Testis (tissue), 5 donors: ENCODE measurements at places on chromosomes 4 and X. TPM values are rescaled to one million over a fixed set of nuclear protein-coding genes. Genes with fewer than 3 reads are reported as not detected.

DNA sequence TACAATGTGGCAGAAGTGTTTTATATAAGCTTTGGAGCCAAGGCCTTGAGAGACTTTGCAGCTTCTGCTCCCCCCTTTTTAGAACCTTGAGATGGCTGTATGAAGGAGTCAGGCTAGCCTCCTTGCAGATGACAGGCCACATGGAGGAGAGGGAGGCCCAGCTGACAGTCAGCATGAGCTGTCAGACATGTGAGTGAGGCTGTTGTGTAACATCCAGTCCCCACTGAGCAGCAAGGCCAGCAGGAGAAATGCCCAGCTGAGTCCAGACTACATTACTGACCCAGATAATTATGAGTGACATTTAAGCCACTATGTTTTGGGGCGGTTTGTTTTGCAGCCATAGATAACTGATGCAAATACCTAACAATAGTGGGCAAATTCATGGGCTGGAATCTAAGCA lies 515.3 kb upstream of the ARX start:
- peak; percentile 34 for DNase-seq

SPON2 gene
- polyA plus RNA-seq: 21.4 TPM

GRCh38 chrX:48913605-48914366 lies 2.3 kb upstream of the SLC35A2 start:
- DNase-seq: no peak

WWC2 gene
- 34.4 TPM for polyA plus RNA-seq

PAGE1 gene
- 17.4 TPM for polyA plus RNA-seq

KLB gene
- polyA plus RNA-seq: 6.6 TPM

DNA sequence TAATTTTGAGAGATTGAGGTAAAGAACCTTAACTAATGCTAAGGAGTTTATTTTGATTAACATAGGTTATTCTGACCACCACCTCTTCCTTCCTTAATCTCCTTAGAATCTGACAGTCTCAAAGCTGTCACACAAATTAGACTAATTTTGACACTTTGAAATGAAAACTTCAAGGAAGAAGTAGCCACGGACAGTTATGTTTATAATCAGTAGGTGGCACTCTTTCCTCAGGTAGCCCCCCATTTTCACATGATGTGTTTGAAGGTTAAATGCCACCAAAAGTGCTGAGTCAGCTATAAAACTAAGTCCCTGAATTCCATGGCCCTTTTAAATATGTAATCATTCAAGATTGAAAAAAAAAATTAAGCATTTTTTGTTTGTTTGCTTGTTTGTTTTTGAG lies 22.4 kb downstream of the TMEM33 start:
- DNase-seq: no peak

- peak; percentile 21 for DNase-seq
Observed at GRCh38 chr4:124111922-124112321, 600.6 kb downstream of the ANKRD50 start.

GRCh38 chr4:34861666-34862065 lies 1382.6 kb downstream of the ARAP2 start:
- no peak for DNase-seq

TCEAL6 gene
- polyA plus RNA-seq: 40.3 TPM

- no peak for DNase-seq
Observed at GRCh38 chrX:10519278-10519677, 101.1 kb downstream of the MID1 start.

EVC gene
- 9.0 TPM for polyA plus RNA-seq

- DNase-seq: no peak
Observed at GRCh38 chr4:33029976-33030375, 2309.8 kb downstream of the PCDH7 start.

- peak; percentile 57 for DNase-seq
Observed at GRCh38 chr4:124337874-124338273, 374.7 kb downstream of the ANKRD50 start.

GRCh38 chr4:158195297-158195696 lies 15.0 kb upstream of the TMEM144 start:
- no peak for DNase-seq

DNA sequence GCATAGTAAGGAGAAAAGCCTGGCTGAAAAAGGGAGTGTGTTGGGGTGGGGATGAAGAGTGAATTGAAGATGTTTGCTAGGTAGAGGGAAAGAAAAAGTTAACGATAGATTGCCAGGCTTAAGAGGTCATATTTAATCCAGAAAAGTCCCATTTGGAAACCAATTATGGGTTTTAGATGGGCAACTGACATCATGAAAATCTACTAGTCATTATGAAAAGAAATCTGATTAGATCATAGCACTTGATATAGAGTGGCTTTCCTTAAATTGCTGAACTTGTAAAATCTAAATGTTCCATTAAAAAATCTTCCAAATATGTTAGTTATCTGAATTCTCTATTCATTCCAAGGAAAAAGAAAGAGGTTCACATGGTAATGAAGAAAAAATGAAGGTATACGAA lies 37.5 kb upstream of the IL21 start:
- DNase-seq: no peak

POLN gene
- 12.2 TPM for polyA plus RNA-seq

MAOA gene
- polyA plus RNA-seq: 11.8 TPM
